ENCODE measurements at places on chromosomes 11 and 22. TPM values are rescaled to one million over a fixed set of nuclear protein-coding genes. Genes with fewer than 3 reads are reported as not detected.

GRCh38 chr11:60756307-60757032 is at the start of gene MS4A15:
MS4A15 (plus strand) TSS chr11:60756867; CDS start chr11:60763734, 6,867 bp downstream.
- DNase-seq = peak; percentile 8

- DNase-seq = no peak
These were observed 1.5 kb downstream of the VPREB3 start for GRCh38 chr22:23752750-23753149.

DNA sequence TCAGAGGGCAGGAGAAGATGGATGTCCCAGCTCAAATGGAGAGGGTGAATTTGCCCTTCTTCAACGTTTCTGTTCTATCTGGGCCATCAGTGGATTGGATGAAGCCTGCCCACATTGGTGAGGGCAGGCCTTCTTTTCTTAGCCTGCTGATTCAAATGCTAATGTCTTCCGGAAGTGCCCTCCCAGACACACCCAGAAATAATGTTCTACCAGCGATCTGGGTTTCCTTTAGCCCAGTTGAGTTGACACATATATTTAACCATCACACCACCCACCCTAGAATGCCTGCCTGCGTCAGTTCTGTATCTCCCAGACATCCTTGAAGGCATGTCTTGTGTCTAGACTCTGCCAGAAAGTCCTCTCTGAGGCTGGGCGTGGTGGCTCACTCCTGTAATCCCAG is 34.7 kb downstream of the CACNG2 start:
- no peak for DNase-seq

DNA sequence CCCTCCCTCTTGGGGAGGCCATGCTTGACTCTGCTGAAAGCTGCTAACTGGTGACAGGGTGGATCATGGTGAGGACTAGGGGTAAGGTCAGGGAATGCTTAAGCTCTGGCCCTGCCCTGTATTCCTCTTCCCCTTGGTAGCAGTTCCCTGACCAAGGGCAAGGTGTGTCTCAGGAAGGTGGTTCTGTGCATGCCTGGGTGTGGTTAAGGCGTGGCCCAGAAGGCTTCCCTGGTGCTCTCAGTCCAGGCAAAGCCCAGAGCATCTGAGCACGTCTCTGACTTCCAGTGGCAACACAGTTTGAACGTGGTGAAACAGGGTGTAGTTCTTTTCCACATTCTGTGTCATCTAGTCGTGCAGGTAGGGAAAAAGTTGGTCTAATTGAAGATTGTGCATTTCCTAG is 53.1 kb upstream of the HORMAD2 start:
- no peak for DNase-seq

GRCh38 chr11:81484196-81484595 is 1249.5 kb downstream of the FAM181B start:
- DNase-seq = no peak

- DNase-seq = no peak
These were observed 546.5 kb upstream of the ANO5 start for GRCh38 chr11:21646351-21646750.

GRCh38 chr11:128790196-128790595 is 76.9 kb downstream of the KCNJ1 start:
- peak; percentile 84 for DNase-seq

- no peak for DNase-seq
These were observed 77.1 kb upstream of the DRD2 start for GRCh38 chr11:113552271-113552670.

- peak; percentile 52 for DNase-seq
These were observed 21.7 kb upstream of the NRGN start for GRCh38 chr11:124717786-124718651.

GRCh38 chr22:39638958-39639357 is 68.4 kb downstream of the CACNA1I start:
- no peak for DNase-seq

- DNase-seq = no peak
These were observed 8.6 kb upstream of the TPP1 start for GRCh38 chr11:6627762-6628241.

- DNase-seq = no peak
These were observed 115.1 kb upstream of the GRAMD1B start for GRCh38 chr11:123314972-123315371.

DNA sequence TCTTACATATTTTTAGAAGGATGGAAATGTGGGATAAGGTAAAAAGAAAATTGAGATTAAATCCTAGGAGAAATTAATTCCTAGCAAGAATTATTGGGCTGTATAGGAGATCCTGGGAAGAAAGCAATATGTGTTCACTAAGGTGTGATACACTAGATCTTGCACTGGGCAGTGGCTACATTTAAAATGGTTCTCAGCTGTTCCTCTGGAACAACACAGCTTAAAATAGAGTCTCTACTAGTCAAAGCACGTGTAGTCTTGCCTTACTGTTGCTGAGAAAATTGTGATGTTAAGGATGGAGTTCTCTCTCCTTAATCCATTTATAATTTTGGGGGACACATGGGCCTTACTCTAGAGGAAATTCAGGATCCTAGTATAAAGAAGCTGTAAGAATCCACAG is 54.9 kb downstream of the EXT2 start:
- no peak for DNase-seq

- DNase-seq = no peak
These were observed 26.6 kb downstream of the KCNQ1OT1 start for GRCh38 chr11:2673250-2673610.

GRCh38 chr11:61091373-61092279 is 10.7 kb upstream of the CD5 start:
- DNase-seq = no peak

DNA sequence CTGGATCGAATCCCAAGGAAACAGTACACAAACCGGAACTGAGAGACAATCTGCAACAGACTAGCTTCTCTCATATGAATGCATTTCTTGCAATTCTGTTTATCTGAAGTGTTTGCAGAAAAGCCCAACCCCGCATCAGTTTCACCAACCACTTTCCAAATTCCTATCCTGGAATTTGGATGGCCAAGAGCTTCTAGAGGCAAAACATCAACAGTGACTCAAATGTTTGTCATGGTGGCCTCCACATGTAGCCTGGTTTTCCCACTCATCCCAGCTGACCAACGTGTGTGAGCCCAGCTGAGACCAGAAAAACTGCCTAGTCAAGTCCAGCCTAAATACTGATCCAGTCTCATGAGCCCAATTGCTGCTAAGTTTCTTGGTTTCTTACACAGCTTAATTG is 8.3 kb upstream of the MIEF1 start:
- DNase-seq = peak; percentile 79

DNA sequence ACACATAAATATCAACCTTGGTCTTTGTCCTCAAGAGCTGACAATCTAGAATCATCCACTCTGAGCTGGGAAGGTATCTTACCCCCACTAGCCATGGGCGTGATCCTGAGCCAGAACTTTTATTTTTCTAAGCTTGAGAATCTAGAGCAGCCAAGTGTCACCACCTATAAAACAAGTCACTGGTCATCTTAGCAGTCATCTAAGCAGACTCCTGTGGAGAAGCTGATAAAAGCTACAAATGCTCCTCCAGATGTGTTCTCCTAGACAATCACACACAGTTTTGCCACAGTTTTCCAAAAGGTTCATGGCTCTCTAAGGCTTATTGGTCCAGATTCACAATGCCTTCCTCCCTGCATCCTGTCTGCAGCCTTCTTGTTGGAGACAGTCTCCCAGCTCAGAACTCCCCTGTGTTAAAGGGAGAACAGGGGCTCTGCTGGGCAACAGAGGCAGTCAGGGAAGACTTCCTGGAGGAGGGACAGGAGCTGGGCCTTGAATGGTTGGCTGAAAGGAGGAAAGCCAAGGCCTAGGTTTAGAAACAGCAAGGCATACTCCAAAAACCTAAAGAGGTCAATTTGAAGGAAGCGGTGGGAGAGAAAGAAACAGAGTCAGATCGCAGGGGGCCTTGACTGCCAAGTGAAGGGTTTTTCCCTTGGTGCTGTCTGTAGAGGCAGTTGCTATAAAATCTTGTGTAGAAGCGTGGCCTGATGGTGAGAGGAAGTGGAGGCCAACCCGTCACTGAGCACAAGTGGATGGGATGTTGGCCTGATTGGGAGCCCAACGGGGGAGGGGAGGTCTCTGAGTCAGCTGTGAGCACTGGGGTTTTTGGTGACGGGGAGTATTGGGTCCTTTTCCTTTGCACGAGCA is 42.0 kb downstream of the ALX4 start:
- no peak for DNase-seq

DNA sequence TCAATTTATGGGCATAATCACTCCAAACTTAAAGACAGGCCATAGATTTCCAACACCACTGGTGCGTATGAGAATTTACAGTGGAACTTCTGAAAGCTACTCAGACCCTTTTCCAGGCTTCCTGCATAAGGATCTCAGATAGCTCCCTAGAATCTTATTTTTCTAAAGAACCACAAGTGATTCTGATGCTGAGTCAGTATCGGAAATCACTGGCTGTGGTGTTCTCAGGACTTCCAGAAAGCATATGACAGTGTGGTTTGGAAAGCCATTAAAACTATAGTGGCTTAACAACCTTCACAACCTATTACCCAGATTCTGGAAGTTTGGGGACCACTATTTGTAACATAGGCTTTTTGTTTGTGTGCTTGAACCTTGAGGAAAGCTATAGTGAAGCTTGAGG is 756.0 kb downstream of the DLG2 start:
- DNase-seq = peak; percentile 44

DNA sequence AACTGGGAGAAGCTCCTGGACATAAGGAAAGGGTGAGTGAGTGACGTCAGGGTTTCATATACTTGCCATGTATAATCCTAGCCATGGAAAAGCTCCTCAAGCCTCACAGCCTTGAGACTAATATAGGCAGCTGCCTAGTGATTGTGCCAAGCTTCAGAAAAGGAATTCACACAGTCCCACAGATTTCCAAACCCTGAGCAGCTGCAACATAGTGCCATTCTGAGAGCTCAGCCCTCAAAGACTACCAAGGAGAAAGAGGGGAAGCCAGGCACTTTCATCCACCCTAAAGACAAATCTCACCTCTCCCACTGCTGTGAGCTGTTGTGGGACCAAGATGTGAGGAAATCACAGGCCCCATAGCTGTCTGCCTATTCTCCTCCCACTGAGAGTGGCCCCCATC is 707.9 kb upstream of the ANO5 start:
- DNase-seq = no peak

DNA sequence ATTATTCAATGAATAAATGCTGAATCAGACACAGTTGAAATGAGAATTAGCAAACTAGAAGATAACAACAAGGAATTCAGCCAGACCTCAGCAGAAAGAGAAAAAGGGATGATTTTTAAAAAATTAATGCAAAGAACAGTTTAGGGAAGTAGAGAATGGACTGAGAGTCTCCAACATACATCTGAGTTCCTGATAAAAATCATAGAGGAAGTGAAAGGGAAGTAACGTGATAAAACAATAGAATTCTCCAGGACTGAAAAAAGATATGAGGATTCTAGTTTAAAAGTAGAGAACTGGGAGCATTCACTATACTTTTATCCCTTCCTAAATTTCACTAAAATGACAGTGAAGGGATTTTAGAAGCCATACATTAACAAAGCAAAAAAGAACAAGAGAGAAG is 592.0 kb downstream of the SOX6 start:
- no peak for DNase-seq

DNA sequence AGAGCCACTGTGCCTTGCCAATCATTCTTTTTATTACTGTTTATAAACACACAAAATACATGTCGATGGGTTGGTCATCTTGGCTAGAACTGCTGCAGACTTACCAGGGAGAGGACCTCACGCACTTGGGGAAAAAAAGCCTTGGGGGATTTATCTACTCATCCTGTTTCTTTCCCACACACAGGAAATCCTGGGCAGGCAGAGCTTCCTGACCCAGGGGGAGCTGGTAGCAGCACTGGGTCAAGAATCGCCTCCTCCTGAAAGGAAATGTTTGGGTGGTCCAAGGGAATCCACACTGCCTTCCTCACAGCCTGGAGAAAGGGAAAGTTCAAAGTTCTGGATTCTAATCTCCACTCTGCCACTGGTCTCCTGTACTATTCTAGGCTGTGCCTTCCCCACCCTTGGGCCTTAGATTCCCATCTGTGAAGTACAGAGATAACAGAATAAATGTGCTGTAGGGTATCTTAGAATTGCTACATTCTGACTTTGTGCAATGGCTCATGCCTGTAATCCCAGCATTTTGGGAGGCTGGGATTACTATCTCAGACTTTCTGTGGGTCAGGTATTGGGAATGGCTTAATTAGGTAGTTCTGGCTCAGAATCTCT is 31.2 kb upstream of the SMTN start:
- DNase-seq = no peak

GRCh38 chr22:49971232-49972162 is 10.9 kb downstream of the PIM3 start:
- peak; percentile 72 for DNase-seq

DNA sequence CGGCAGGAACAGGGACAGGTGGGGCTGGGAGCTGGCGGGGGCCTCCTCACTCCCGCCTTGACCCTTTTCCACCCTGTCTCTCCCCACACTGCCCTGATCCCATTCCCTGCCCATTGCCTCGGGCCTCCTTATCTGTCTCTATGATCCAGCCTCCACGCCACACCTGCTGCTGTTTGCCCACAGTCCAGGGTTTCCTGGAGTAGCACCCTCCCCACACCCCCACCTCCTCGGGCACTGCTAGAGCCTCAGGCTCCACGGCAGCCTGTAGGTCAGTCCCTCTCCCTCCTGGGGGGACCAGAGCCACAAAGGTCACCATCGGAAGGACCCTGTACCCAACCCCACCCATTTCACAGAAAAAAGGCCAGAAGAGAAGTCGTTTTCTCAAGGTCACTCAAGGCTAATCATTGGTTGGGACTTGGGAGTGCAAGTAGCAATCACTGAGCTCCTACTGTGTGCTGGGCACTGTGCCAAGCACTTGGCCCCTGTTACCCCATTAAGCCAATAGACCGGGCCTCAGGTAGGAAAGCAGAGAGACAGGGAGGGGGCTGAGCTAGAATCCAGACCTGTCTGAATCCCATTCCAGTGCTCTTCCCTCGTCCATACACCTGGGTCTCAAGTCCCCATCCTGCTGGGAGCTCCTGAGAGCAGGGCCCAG is 71.8 kb downstream of the PDE2A start:
- no peak for DNase-seq

GRCh38 chr11:61115498-61116224 is 13.4 kb downstream of the CD5 start:
- no peak for DNase-seq

- peak; percentile 99 for DNase-seq
These were observed 20.6 kb downstream of the PARVA start for GRCh38 chr11:12397931-12398334.

- DNase-seq = no peak
These were observed 145.5 kb downstream of the TRIM29 start for GRCh38 chr11:119992171-119993051.

- no peak for DNase-seq
These were observed 354 bp downstream of the POLR2L start for GRCh38 chr11:841981-842369.

SLC25A45 gene
- 1.5 TPM for total RNA-seq

LARGE2 gene
- total RNA-seq = not detected

AQP11 gene
- total RNA-seq = 11.2 TPM

OR9Q1 gene
- not detected for total RNA-seq

TIMP3 gene
- total RNA-seq = 145 TPM

MS4A12 gene
- total RNA-seq = not detected

RBM4 gene
- total RNA-seq = 105 TPM

UPK3A gene
- not detected for total RNA-seq

WBP2NL gene
- total RNA-seq = 1.8 TPM

OR5A1 gene
- not detected for total RNA-seq

LRRC4C gene
- total RNA-seq = under 0.01 TPM

FOSL1 gene
- total RNA-seq = 7.4 TPM

UBQLN3 gene
- not detected for total RNA-seq

C11orf87 gene
- not detected for total RNA-seq

TRPM5 gene
- not detected for total RNA-seq

Measured in fibroblast of lung (primary cell).